ENCODE measurements at places on chromosomes 1 and 21.

DNA sequence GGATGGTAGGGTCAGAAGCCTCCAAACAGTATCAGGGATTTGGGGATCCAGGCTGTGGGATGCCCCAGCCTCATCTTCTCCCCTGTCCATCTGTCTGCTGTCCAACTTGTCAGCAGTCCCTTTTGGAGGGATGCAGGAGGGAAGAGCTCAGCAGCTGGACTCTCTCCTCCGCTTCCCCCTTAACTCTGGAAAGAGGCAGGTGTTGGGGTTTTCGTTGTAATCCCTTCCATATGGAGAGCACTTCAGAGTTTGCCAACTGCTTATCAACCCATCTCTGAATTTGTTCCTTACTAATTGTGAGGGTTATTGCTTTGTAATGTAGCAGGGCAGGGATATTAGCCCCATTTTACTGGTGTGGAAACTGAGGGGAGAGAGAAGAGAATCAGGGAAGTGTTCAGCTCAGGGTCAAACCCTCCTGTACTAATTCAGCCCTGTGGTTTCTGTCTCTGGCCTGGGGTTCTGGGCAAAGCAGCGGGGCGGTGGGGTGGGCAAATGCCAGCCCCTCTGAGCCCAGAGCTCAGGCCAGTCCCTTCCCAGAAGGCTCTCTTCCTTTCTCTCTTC lies 3.2 kb downstream of the CITED4 start:
- DNase-seq: no peak

- no peak for DNase-seq
These were observed 142.8 kb upstream of the HOOK1 start for GRCh38 chr1:59671953-59672305.

- peak; percentile 54 for DNase-seq
These were observed 1.6 kb downstream of the SOX13 start for GRCh38 chr1:204074274-204075138.

GRCh38 chr1:205325334-205325884 lies 3.9 kb upstream of the NUAK2 start:
- DNase-seq: peak; percentile 83

- no peak for DNase-seq
These were observed 52.3 kb downstream of the ABL2 start for GRCh38 chr1:179177182-179177581.

Measured in neuronal stem cell (in vitro differentiated cells).